ENCODE measurements at places on chromosomes 4 and X.

GRCh38 chrX:47483306-47484268 lies 565 bp upstream of the ZNF41 start:
- no peak for DNase-seq

DNA sequence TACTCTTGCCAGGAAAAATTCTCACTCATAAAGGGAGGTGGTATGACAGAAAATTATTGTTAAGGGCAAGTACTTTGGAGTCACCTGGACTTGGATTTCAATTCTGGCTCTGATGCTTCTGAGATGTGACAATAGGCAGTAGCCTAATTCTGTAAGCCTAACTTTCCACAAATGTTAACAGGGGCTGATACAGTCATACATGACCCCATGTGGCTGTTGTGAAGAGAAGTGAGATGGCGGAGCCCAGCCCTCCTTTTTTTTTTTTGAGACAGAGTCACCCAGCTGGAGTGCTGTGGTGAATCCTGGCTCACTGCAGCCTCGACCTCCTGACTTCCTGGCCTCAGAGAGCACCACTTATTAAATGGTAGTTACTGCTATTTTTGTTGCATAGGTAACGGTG lies 54.4 kb upstream of the IRF2 start:
- DNase-seq = no peak

- DNase-seq = no peak
Observed at GRCh38 chrX:107718156-107718621, 57.4 kb downstream of the TSC22D3 start.

GRCh38 chr4:156113138-156113765 lies 159.6 kb upstream of the CTSO start:
- DNase-seq = no peak

GRCh38 chr4:6335040-6335590 lies 65.5 kb downstream of the WFS1 start:
- no peak for DNase-seq

DNA sequence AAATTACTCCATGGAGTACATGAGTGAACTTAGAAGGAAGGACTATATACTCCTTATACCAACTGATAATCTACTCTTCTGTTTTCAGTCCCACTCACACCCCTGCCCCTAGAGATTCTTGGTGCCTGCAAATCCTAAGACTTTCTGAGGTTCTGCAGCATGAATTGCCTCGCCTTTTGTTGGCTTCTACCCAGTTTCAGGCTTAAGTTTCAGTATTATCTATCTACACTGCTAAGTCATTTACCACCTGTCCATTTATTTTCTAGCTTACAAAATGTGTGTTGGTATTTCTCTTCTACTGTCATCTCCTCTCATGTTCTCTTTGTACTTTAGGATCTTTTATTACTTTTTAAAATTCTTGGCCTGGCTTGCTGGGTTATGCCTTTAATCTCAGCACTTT lies 94.4 kb upstream of the AMOT start:
- no peak for DNase-seq

DNA sequence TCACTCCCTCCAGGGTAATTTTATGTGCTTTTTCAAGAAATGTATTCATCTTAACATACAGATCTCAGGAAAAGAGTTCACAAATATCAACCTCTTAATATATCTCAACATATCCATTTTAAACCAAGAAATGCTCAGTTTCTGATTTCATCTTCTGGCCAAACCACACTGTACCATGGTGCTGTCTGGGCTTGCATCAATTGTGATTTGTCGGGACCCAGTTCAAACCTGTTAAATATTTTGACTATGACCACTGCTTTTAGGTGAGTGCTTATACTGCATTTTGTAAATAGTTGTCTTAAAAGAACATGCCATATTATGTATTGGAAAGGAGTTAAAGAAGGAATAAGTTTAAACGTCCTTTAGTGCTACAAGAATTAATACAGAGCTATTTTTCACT lies 352.1 kb downstream of the SPOCK3 start:
- no peak for DNase-seq

GRCh38 chr4:83170952-83171399 lies 56.4 kb upstream of the PLAC8 start:
- DNase-seq = no peak

DNA sequence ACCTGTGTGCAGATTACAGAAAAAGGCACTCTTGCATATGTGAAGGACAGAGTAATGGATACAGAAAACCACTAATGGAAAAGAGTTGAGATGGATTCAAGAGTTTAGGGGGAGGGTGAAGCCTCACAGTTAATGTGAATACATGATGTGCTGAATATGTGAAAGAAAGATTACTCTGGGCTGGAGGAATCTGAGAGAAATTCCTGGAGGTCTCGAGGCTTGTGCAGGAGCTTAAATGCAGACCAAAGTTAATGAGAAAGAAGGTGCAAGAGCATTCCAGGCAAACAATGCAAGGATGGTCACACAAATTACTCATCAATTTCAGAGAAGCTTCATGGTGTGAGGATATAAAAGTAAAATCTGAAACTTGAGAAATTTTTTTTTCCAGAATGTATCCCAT lies 768.8 kb downstream of the STPG2 start:
- DNase-seq = no peak

DNA sequence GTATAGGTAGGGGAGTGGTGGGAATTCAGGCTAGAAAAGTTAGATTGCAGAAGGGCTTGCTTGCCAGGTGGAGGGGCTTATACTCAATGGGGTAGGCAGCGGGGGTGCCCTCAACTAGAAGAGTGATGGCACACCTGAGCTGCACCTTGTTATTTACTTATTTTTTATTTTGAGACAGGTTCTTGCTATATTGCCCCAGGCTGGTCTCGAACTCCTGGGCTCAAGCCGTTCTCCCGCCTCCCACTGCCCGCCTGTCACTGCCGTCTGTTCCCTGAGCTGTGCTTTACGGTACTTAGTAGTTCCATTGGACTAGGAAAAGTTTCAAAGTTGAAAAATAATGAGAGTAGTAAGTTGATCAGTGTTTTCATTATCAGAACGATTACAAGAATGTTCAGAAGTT lies 2.0 kb downstream of the ZFX start:
- DNase-seq = no peak

GRCh38 chr4:1113311-1114009 lies at the start of gene RNF212:
Gene RNF212, minus strand, starts transcription at chr4:1113564. Its CDS starts 100 bp downstream, at chr4:1113464.
- DNase-seq = peak; percentile 6

DNA sequence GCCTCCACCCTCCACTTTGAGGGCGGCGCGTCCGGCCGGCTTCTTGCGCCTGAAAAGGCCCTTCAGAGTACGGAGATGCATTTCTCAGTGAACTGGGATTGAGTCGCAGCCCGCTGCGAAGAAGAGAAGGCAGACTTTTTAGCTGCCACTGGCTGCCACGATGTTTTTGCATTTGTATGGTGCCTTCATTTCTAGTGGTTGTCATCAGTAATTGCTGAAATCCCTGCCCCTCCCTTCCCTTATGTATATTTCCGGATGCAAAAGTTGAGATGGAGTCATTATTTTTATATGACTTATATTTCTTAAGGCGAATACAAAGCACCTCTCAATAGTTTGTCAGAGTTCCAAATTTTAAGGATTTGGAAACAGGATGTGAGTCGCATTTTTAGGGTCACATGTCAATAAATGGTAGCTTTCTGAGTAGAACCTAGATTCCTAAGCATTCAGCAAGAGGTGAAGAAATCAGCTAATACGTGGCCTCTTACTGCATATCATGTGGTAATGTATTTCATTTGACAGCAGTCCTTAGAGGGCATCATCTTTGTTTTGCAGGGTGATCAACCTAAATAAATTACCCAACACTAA lies 658 bp downstream of the ATP6AP2 start:
- no peak for DNase-seq

DNA sequence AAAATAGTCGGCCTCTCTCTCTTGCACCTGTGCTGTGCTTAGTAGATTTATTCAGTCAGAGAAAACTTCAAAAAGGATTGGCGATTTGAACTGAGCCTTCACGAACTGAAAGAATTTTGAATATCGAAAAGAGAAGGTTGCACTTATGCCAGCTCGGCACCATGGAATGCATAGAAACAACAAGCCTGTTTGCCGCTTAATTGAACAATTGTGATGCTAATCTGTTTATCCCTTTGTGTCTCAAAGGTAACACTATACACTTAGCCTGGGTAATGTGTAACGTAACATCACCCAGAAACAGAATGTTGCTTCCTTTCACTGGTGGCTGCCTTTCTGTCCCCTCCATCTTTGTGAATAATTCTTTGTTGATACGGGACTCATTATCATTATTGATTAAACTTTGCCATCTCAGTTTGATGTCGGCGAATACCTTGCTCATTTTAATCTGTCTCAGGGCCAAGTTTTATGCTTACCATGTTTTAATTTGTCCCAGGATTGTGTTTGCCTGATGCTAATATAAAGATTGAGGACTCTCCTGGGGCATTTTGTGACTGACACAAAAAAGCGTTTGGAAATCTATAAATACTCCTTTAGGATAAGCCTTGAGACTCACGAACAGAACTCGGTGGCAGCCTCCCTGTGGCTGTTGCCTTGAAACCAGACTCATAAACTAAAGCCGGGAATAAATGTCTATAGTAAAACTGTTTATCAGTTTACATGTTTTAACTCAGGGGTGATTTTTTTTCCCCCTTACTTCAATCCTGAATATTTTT lies 400.5 kb downstream of the RAPGEF2 start:
- DNase-seq = no peak

DNA sequence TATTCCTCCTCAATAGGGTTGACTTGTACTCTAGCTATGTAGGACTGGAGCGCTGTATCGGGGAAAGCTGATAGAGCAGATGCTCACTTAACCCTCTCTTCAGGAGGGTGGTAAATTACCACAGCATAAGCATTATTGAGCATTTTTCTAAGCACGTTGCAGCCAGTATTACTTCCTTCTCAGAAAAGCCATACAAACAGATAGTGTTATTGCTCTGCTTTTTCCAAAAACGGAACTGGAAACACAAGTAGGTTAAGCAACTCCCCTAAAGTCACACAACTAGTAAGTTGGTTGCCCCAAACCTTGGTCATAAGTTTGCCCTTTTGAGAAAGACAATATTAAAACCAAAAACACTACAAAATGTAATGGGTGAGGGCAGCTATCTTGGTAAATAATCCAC lies 73.9 kb downstream of the REELD1 start:
- no peak for DNase-seq

GRCh38 chr4:188534917-188535316 lies 395.7 kb downstream of the TRIML1 start:
- DNase-seq = no peak

DNA sequence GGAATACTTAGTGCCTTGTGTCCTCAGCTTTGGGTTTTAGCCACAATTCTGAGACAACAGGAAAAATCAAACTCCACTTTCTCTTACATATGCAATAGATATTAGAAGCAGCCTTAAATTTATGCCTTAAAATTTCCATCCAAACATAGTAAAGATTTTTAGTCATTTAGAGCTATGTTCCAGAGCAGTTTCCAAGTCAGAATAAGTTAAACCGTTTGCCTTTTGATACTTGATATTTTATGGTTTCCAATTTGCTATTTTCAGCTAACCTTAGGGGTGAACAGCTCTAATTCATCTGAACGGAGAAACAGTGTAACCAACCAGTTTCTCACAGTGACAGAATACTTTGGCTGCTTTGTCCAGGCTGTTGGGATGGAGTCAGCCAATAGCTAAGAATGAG lies 125.8 kb upstream of the RXFP1 start:
- DNase-seq = no peak

GRCh38 chr4:24024605-24025004 lies 134.8 kb upstream of the PPARGC1A start:
- no peak for DNase-seq

- DNase-seq = no peak
Observed at GRCh38 chr4:4858527-4859324, 739 bp upstream of the MSX1 start.

DNA sequence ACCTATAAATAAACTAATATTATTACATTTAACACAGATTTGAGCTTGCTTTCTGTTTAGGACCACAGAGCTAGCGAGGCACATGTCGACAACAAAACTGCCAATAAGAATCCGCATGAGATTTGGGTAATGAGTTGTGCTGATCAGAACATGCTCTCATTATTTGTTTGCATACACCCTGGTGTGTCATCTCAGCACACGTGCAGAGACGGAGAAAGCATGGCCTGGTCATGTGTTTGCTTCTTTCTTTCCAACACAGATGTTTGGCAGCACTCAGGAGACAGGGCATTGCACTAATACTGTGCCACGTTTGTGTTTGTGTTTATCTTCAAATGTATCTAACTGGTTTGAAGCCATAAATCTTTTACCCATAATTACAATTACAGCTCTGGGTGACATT lies 364.8 kb downstream of the ARAP2 start:
- no peak for DNase-seq

DNA sequence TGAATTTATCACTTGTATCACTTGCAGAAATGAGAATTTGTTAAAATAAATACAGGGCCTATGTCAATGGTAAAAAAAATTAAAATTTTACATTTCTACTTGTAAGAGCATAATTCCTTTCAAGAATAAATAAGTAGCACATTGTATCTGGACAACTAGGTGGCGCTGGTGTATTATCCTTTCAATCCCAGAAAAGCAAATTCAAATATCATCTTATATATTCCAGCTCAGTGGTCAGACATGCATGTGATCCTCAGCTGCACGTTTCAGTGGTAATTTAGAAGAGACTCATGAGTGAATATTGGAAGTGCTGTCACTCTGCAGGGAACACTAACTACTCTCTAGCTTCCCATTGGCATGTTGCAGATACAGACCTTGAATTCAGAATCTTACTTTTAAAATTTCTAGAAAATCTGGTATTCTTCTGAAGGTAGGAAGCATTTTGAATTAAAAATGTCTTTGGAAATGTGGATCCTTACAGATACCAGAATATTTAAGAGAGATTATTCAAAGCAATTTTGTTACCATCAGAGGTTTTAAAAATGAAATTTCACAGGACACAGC lies 1414.7 kb upstream of the TENM3 start:
- DNase-seq = no peak

DNA sequence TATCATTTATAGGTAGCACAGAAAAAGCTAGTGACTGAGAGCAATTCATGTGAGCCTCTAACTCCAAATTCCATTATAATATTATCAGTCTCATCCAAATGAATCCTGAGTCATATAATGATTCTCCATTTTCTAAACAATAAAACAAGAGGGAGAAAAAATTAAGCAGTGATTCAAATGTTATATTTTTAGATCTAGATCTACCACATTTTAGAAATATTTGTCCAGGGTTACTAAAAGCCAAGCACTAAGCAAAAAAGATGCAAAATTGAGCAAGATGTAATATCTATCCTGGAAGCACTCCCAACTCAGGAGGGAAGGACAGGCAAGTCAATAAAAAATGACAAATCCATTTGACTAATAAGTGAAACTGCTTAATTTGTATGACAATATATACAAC lies 172.8 kb downstream of the FBXW7 start:
- DNase-seq = no peak

DNA sequence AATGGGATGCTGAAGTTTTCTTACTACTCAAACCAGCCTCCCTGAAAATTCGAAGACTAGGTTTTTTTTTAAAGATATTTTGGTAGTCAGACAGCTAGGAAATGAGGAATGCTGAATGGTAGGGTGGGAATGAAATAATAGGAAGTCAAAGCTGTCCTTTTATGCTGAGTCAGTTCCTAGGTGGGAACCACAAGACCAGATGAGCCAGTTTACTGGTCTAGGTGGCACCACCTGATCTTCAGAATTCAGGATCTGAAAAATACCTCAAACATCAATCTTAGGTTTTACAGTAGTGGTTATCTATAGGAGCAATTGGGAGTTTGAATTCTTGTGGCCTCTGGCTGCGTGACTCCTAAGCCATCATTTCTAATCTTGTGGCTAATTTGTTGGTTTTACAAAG lies 183.1 kb upstream of the GALNT7 start:
- DNase-seq = no peak

GRCh38 chr4:23163647-23164436 lies 471.1 kb downstream of the GBA3 start:
- no peak for DNase-seq

GRCh38 chrX:10603612-10604011 lies 16.8 kb downstream of the MID1 start:
- no peak for DNase-seq

Data from stimulated activated CD4-positive, alpha-beta T cell treated with anti-CD3 and anti-CD28 coated beads, TNF-alpha, amount 100 ng/mL, for 48 hours (primary cell).